ENCODE measurements at places on chromosomes 4 and X.
A peak's percentile ranks its signal among the peaks of the same experiment; 100 is the strongest.

DNA sequence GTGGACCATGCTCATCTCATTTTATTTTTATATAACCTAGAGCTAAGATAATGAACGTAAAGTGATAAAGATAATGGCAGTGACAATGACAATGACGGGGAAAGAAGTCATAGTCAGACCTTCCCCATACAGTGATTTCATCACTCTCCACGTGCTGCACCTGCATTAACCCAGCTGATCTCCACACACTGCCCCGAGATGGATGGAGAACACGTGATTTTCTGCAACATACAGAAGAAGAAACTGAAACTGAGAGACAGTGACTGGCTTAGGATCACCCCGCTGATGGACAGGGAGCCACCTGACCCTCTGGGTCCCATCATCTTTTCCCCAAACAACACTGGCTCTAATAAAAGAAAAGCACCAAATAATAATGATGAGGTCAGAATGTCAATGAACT lies 22.0 kb downstream of the EVC2 start:
- DNase-seq, result no peak

- DNase-seq, result peak; percentile 55
These were observed 185.3 kb downstream of the CCNG2 start for GRCh38 chr4:77342170-77342810.

GRCh38 chr4:18012134-18012806 lies 9.3 kb downstream of the LCORL start:
- no peak for DNase-seq

DNA sequence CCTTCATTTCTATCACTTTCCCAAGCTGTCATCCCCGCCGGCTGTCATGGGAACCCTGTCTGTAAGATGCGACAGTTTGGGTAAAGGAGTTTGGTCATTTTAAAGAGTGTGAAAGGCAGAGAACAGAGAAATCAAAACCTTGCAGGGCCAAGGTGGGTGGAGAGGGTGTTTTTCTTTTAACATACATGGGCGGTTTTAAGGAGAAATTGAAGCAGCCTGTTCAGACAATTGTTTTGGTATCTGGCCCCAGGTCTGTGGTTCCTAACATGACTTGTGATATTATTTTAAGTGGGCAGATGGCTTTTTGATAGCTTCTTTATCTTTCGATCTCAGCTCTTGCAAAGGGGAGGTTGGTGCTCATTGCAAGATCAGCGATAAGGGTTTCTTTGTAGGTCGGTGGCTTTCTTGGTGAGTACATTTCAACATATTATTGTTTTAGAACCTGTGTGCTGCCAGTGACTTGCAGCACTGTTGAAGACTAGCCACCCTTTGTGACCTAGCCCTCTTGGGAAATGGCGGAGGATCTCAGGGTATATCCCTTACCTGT lies 3.7 kb downstream of the PPP1R3F start:
- DNase-seq, result no peak

DNA sequence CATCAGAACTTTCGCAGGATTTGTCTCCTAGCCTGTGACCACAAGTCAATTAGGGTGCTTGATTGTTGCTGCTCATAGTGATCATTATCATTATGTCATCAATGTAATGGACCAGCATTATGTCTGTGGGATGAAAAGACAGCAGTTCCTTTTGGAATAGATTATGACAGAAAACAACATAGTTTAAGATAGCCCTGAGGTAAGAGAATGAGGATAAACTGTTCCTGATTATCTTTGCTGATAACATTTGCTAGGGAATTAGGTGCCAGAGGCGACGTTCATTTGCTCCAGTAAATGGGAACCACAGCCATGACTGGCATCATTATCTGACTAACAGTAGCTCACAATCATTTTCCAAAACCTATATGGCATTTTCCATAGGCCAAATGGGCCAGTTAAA lies 12.7 kb upstream of the THOC2 start:
- no peak for DNase-seq

- DNase-seq, result no peak
These were observed 63.5 kb upstream of the PLAC8 start for GRCh38 chr4:83178029-83178428.
